Fibroblast of the aortic adventitia (primary cell): ENCODE measurements at places on chromosomes 5 and 9.

GRCh38 chr5:127840198-127840524, 137.0 kb downstream of the CCDC192 start:
- DNase-seq: no peak

GRCh38 chr5:127406326-127407121, 110.9 kb upstream of the PRRC1 start:
- no peak for DNase-seq

- no peak for DNase-seq
Observed at GRCh38 chr9:138096519-138096845, 218.9 kb downstream of the CACNA1B start.

- DNase-seq: no peak
Observed at GRCh38 chr9:11086561-11086960, 473.8 kb upstream of the PTPRD start.

- DNase-seq: no peak
Observed at GRCh38 chr5:111422747-111423720, 89.3 kb downstream of the STARD4 start.

- no peak for DNase-seq
Observed at GRCh38 chr5:136667789-136668188, 302.4 kb upstream of the TRPC7 start.

DNA sequence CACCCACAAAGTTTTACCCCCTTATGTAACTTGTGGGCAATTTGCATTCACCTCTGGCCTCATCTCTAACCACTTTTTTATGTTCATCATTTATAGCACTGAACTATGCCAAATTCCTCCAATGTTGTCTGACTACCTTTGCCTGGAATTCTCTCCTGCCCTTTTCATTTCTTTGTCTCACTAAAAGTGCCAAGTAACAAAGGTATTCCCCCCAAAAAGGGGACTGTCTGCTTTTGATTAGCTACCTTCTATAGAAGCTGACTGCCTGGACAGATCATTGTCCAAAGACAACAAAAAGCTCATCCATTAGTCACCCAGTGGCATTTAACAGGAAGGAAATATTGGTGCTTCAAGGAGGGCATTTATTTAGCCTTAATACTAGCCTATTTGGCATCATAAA, 189.9 kb upstream of the VCAN start:
- peak; percentile 79 for DNase-seq

GRCh38 chr9:112605963-112606699, 111.8 kb downstream of the INIP start:
- no peak for DNase-seq

DNA sequence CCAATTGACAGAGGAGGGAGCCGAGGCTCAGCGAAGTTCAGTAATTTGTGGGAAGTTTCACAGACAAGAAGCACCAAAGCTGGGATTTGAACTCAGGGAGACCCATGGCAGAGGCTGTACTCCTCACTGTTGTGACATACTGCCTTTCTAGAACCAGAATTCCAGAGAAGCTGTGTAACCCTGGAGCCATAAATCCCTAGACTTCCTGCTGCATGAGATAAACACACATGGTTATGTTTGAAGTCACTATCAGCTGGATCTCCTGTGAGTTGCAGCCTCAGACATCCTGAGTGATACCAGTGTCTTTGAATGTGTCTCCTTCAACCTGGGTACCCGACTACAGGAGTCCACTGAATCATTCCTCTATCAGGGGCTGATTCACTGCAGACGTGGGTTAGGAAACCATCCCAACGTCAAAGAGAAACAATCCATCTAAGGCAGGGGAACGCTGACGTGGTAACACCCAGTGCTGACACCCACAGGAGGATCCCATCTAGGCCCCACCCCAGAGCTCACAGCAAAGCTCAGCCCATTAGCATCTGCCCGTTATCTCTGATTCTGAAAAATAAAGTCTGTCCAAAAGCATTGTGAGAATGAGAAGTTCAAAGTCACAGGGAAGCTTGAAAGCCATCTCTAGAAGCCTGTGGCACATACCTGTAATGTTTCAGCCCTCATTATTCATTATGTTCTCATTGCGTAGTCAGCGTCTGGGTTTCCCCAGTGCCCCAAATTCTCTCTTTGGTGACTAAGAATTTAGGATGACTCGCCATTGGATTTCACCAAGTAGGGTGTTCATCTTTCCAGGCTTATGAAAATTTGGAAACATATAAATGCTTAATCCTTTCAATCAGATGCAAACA, 36.3 kb upstream of the BASP1 start:
- DNase-seq: peak; percentile 99

DNA sequence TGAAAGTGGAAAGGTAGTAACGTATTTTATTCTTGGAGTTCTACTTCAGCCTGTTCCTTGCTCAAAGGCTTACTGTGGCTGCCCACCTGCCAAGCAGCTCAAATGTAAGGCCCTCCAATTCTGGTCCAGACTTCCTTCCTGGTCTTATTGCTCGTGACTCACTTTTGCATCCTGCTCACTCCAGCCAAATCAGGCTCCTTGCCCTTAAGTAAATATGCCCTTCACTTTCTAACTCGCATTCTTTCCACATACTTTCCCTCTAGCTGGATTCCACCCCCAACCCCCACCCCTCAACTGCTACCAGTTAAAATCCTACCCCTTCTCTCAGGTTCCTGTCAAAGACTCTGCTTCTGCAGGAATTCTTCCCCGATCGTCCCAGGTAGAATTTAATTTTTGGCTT, 96.6 kb downstream of the GALNT10 start:
- peak; percentile 89 for DNase-seq

GRCh38 chr5:21680641-21681040, 1172.5 kb downstream of the CDH12 start:
- DNase-seq: no peak

GRCh38 chr9:91530829-91531228, 107.2 kb upstream of the NFIL3 start:
- DNase-seq: peak; percentile 64

DNA sequence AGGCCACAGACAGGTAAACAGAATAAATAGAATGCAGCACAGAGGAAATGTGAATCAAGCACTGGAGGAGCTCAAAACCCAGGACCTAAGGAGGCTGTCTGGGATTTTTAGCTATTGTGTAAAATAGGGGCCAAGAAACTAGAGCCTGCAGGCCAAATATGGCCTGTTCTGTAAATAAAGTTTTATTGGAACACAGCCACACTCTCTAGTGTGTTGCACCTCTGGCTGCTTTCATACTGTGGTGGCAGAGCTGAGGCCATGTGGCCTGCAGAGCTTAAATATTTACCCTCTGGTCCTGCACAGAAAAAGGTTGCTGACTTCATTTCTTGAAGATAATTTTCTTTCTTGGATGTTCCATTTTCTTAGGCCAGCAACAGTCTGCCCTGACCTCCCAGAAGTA, 136.4 kb downstream of the WDR41 start:
- no peak for DNase-seq

- DNase-seq: peak; percentile 45
Observed at GRCh38 chr5:173051746-173052145, 4.4 kb upstream of the CREBRF start.

- peak; percentile 86 for DNase-seq
Observed at GRCh38 chr9:20355022-20355421, 267.3 kb downstream of the MLLT3 start.

DNA sequence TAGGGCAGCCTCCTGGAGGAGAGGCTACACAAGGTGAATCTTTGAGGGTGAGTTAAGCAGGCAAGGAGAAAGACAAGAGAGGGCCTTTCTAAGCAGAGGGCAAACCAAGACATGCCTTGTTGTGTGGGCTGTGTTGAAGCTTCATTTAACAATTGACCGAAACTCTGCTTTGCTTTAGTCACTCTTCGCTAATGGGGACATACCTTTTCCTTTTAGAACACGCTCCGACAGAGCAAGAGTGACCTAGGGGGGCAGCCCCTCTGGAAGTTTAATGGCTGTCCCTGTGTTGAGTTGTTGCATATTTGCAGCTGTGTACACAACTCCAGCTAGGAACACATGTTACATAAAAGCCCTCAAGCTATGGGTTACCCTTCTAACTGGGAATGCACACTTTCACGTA, 218.1 kb upstream of the WWC1 start:
- DNase-seq: no peak

- peak; percentile 47 for DNase-seq
Observed at GRCh38 chr5:66551945-66552344, 44.2 kb upstream of the MAST4 start.

DNA sequence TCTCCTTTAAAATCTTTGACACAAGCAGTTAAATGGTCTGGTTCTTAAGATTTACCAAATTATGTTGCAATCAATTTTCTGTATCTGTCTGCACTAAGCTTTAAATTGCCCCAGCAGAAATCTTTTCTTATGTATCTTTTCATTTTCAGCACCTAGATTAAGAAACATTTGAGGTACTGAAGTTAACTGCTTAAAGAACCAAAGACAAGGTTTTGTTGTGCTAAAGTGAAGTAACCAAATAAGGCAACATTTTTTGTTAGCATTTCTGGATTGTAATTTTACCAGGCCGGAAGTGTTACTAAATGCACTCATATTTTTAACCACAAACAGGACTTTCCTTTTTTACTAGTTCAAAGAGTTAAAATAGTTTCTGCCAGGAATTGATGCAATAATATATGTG, 24.1 kb upstream of the MTAP start:
- peak; percentile 74 for DNase-seq

DNA sequence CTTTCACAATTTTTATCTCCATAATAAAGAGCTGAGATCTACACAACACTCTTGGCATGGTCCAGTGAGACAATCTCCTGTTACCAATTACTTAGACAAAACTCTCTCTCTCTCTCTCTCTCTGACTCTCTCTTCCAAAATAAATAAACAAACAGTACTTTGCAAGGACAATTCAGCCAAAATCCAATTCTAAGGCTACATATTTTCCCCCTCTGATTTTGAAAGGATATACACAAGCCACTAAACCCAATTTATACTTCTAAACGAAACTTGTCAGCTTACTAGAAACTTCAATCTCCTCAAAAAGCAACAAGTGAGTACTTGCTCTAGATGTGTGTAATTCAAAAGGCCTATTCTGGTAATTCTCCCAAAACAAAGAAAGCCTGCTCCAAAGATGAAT, 26.3 kb upstream of the TNPO1 start:
- peak; percentile 55 for DNase-seq
